Activated CD4-positive, alpha-beta memory T cell treated with anti-CD3 and anti-CD28 coated beads for 36 hours (primary cell): ENCODE measurements at places on chromosomes 2 and 18.

- no peak for DNase-seq
Observed at GRCh38 chr2:38742797-38743559, 8.2 kb downstream of the SRSF7 start.

- DNase-seq: no peak
Observed at GRCh38 chr2:33131111-33131510, 184.4 kb downstream of the LTBP1 start.

- no peak for DNase-seq
Observed at GRCh38 chr2:142605421-142605820, 272.0 kb upstream of the KYNU start.

DNA sequence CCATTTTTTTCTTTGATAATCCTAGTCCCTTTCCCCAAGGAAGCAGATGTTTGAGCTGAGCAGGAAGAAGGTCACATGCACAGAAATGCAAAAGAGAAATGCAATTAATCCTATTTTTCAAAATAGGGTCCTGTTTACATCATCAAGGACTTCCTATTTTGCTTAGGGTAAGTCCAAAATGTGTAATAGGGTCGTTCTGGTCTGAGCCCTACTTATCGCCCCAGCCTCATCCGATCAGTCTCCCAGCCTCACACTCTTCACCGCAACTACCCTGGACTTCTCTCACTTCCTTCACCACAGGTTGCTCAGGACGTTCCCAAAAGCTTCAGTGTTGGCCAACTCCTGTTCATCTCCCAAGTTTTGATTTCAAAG lies 32.8 kb downstream of the FOSL2 start:
- DNase-seq: no peak

DNA sequence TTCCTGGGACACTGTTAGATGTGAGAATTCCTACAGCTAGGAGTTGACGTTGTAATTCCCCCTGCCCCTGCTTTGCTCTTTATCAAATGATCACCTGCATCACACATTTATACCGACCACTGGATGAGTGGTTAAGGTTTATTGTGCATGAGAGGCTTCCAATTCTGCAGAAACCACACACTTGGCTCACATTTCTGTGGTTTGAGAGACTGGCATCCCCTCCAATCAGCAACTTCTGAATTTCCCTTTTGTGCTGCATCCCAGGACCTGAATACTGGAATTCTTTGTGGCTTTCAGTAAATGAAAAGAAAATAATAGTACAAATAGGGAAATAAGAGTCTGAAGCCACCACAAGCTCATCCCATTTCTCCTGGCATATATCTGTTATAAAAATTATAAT lies 628.7 kb upstream of the PIK3C3 start:
- DNase-seq: no peak

- no peak for DNase-seq
Observed at GRCh38 chr2:238331916-238332315, 11.6 kb downstream of the TRAF3IP1 start.

DNA sequence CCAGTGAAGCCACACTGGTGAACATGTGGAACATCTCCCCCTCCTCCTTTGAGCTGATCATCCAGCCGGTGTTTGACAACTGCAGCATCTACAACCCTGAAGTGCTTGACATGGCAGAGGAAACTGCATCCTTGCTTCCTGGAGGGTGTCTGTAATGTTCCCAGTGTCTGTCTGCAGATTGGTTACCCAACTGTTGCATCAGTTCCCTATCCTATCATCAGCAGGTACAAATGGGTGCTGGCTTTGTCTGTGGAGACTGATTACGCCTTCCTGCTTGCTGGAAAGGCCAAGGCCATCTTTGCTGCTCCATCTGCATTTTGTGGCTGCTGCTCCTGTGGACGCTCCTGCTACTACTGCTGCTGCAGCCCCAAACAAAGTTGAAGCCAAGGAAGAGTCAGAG lies 83.5 kb downstream of the SKA1 start:
- no peak for DNase-seq

GRCh38 chr2:109128616-109129355 lies at the start of gene SH3RF3:
Gene SH3RF3, plus strand, starts transcription at chr2:109129205.
- DNase-seq: peak; percentile 30

- no peak for DNase-seq
Observed at GRCh38 chr2:149410701-149411484, 80.5 kb downstream of the LYPD6 start.
